Muscle of back (tissue), 13 donors: ENCODE measurements at places on chromosomes 11 and 22. TPM values are rescaled to one million over a fixed set of nuclear protein-coding genes. Genes with fewer than 3 reads are reported as not detected.

Gene MFRP
- polyA plus RNA-seq = not detected

Gene ARAP1
- polyA plus RNA-seq = 49.4 TPM

Gene UPK3A
- polyA plus RNA-seq = 0.11 TPM

Gene INPP5J
- 1.7 TPM for polyA plus RNA-seq

Gene OR5P2
- not detected for polyA plus RNA-seq

Gene TRIM34
- 4.1 TPM for polyA plus RNA-seq
